ENCODE measurements at places on chromosomes 6 and 20.
A peak's percentile ranks its signal among the peaks of the same experiment; 100 is the strongest.

GRCh38 chr6:15287670-15288375 is 42.0 kb downstream of the JARID2 start:
- no peak for DNase-seq

- no peak for DNase-seq
These were observed 1.9 kb downstream of the PTK7 start for GRCh38 chr6:43077981-43078511.

DNA sequence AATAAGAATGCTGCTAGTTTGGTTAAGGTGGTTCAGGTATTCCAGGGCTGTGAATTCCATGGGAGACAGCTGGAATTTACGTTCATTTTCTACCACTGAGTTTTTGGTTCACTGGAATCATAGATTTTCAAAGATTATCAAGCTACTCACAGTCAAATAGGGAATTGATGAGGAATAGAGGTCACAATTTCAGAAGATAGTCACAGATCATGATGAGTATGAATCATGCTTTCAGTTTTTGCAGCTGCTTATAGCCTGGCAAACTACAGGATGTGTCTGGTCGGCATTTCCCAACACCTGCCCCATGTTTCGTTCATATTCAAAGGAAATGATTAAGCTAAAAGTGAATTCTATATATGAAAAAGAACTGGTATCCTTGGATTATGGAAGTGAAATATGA is 58.7 kb downstream of the BCKDHB start:
- no peak for DNase-seq

DNA sequence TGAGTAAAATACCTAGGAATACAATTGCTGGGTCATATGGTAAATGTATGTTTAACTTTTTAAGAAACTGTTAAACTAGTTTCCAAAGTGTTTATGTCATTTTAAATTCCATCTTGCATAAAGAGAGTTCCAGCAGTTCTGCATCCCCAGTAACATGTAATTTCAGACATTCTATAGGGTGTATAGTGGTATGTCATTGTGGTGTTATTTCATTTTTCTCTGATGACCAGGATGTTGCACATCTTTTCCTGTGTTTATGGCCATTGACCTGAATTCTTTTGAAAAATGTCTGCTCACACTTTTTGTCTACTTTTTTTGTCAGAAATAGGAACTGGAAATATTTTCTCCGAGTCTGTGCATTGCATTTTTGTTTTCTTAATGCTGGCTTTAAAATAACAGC is 128.9 kb downstream of the TMEM200A start:
- DNase-seq: no peak

- no peak for DNase-seq
These were observed 231.6 kb upstream of the MYLIP start for GRCh38 chr6:15897063-15897876.

DNA sequence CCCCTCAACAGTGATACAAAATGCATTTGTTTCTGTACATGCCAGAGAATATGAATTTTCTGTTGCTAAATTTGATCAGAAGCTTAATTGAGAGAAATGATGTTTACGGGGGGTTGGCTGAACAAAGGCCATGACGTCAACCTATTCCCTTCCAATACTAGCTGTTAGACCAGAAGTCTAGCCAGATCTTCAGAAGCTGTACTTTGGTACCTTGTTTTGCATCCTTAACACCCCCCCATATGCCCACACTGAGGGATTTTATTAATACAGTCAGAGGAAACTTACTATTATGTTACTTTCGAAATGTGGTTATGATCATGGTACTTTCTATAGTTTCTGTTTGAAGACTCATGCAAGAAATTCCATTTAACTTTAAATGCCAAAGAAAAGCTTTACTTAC is 3.1 kb downstream of the NCOA7 start:
- DNase-seq: no peak

DNA sequence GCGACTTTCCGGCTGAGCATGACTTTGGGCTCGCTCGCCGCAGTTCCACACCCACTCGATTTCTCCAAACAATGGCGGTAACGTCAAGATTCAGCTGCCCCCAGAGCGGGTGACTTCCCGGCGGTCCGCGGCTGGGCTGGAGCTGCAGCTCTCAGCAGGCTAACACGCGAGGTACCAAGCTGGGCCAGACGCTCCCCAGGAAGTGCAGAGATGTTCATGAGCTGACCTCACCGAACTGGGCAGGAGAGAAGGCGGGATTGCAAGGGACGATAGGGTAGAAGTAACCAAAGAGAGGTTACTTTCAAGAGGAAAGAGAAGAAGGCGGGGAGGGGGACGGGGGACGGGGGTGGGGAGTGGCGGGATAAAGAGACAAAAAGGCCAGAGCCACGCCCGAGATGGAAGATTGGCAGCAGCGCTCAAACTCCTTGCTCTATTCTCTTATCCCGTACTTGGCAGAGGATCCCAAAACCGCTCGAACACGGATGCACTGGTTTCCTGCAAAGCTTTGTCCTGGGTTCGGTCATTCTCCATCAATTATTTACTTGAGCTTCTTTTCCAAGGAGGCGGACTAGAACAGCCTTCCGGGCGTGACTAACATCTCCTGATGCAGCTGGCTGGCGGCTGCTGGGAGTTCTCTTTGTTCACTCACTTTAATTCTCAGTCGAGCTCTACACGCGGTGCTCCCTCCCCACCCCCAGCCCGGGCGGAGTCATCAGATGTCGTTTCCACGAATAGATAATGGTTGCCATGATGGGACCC is at the start of gene MTCL3:
TSS of gene MTCL3 (minus strand) at position 626 of the 759 bp plus-strand sequence.
- DNase-seq: peak; percentile 46

DNA sequence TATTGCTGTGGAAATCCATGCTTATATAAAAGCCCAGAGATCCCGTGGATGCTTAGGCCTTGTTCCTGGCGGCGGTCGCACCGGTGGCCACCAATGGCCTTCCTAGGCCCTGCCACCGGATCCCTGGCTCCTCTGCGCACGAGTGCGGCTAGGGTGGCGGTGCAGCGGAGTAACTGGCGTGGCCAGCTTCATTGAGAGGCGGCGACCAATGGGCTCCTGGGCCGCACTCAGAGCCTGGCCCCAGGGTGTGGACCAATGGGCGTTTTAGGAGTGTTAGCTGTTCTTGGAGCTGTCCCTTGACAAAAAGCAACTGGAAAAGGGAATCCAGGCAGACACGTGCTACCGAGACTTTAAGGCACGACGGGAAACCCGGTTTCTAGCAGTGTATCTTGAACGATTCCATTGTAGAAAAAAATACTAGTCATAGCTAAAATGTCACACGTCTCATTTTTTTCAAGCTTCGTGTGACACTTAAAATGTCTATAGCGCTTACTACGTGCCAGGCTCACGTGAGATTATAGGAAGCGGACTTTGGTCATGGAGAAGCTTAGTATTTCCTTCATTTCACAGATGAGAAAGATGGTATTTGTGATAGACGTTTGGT is 1.7 kb downstream of the AMD1 start:
- peak; percentile 32 for DNase-seq

GRCh38 chr6:155406801-155407200 is 48.8 kb downstream of the NOX3 start:
- no peak for DNase-seq

GRCh38 chr6:84358581-84358980 is 131.1 kb upstream of the CEP162 start:
- DNase-seq: no peak

DNA sequence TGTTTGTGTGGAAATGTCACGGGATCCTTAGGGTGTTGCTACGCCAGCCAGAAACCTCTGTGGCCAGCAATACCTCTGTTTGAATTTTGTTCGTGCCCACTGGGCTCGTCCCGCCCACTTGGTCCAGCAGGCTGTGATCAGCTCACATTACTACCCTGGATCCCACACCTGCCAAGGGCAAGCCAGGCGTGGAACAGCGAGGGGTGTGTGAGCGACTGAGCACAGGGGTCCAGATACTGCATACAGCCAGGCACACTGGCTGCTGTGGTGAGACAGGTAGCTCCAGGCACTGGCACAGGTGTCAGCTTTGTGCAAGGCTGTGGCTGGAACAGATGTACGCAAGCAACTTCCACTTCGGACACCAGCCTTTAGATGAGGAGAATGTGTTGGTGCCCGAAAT is 718.9 kb downstream of the EPHA7 start:
- no peak for DNase-seq

DNA sequence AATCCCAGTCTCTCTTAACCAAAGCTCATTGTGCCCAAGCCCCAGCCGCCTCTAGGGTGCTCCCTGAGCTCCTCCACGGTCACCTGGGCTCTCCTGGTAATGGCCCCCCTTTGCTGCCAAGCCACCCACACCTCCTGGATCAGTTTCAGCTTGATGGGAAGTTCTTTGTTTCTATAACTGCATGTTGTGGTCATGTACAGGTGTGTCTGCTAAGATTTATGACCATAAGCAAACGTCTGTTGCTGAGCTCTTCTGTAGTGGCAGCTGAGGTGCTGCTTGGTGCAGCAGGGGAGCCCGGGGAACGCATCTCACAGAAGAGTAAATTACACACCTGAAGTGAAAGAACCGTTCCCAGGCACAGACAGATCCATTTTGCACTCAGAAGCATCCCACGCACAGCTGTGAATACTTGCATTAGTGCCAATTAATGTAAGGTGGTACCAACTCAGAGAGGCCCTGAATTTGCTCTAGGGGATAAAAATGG is 194.6 kb upstream of the ARID1B start:
- DNase-seq: no peak

- peak; percentile 16 for DNase-seq
These were observed 224.2 kb downstream of the NFATC2 start for GRCh38 chr20:51318058-51318949.

DNA sequence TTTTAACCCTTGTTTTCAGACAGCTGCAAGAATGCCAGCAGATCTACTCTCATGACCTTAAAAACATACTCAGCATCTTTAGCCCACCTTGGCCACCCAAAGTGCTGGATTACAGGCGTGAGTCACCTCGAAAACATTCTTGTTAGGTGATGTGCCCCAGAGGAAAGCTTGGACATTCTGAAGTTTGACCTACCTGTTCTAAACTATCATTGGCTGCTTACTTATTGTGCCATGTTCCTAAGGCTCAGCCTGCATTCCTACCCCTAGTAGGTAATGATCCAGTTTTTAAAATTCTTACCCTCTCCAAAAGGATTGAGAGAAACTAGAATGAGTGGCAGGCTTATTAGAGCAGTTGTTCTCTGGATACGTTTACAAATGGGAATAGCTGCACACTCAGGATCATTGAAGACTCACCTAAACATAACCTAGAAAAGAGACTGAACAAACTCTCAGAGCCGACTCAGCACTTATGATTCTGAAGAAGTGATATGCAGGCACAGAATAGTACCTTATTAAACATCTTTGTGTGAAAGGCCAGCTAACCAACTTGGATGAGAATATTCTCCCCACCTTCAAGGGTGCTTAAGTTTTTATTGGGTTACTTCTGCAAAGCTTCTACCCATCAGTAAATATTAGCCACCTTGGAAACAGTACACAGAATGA is 362.1 kb downstream of the NRN1 start:
- DNase-seq: no peak

DNA sequence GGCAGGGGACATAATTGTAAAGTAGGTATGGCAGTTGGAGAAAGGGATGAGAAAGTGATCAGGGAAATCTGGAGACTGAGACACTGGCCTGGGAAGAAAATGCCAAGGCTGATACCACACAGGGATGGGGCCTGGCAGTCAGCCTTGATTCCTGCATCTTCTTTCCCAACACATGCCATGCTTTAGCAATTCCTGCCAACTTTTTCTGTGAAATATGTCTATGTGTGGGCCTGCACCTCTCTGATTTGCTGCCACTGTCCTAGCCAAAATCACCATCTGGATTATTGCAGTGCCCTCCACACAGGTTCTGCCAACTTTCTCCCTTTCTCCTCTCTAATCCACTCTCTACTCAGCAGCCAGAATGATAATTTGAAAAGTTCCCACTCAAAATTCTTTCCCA is 759.8 kb upstream of the CITED2 start:
- DNase-seq: no peak

DNA sequence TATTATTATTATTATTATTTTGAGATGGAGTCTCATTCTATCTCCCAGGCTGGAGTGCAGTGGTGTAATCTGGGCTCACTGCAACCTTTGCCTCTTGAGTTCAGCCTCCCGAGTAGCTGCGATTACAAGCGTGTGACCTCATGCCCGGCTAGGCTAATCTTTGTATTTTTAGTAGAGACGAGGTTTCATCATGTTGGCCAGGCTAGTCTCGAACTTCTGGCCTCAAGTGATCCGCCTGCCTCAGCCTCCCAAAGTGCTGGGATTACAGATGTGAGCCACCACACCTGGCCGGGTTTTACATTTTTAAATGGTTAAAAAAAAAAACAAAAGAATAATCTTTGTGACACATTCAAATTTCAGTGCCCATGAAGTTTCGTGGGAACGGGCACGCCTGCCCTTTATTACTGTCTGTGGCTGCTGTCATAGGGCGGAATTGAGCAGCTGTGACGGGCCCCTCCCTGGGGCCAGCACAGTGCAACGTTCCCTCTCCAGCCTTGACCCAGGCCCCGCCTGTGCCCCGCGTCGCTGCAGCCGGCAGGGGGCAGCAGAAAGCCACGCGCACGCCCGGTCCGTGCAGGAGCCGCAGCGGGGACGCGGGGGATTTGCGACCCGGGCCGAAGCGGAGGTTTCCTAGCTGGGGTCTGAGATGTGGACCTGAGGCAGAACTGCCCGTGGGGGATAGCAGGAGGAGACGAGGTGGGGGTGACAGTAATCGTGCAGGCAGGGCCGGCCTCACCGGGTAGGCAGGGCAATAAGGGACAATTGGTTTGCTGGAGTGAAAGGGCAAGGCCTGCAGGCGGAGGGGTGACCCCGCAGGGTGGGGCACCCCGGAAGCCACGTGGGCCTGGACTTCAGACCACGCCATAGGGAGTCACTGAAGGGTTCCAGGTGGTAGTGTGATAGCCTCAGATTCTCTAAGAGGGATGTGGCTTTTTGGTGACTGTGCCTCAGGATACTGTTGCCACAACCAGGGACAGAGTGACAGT is 54.3 kb downstream of the SYTL3 start:
- peak; percentile 72 for DNase-seq

DNA sequence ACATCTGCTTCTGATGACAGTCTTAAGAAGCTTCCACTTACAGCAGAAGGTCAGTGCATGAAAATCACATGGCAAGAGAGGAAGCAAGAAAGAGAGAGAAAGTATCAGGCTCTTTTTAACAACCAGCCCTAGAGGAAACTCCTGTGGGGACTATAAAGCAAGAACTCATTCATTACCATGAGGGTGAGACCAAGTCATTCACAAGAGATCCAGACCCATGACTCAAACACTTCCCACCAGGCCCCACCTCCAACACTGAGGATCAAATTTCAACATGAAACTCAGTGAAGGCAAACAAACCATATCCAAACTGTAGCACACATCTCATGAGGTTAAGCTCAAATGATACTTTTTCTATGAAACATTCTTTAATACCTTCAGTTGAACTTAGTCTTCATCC is 643.2 kb upstream of the SYNCRIP start:
- no peak for DNase-seq
